Neuronal stem cell (in vitro differentiated cells): ENCODE measurements at places on chromosomes 4 and X.

DNA sequence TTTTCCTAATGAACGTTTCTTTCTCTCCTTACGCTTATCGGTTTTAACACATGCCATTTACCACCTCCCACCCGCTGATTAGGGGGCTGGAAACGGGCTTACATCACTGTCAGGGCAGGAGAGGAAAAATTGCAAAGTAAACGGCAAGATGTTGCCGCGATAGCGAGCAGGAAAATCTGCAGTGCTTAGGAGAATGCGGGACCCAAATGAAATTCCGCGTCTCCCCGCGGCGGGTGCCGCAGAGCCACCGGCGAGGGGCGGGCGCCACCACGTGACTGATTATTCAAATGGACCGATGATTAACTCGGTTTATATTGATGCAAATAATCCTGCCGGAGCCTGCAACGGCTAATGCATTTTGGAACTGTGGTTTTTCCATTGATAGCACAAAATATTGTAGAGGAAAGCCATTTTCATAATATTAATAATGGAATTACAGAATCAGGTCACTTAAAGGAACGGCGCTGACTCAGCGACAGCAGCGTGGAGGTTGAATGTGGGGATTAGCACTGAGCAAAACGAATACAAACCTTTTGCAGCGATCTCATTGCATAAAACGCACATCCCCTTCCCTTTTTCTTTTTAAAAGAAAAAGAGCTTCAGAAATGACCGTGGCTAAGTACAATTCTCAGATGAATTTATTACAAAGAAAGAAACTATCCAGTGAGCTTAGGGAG, 224.2 kb downstream of the STIM2 start:
- DNase-seq: peak; percentile 49

DNA sequence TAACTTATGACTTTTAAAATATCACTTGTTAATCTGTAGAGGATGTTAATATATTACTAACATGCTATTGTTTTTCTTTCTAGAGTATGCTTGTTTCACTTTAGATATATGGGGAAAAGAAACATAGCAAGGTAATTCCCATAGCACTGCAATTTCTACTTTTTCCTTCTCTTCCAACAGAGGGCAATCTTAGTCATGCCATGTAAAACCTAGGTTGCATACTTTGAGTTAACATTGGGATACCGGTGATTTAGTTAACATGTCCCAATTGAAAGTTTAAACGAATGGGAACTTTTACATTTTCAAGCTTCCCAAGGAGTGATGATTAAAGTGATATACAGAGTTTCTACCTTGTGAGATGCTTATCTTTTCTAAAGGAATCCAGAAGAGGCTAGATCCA, 89.4 kb upstream of the IL13RA1 start:
- DNase-seq: no peak

GRCh38 chr4:40454816-40455215, 119.7 kb downstream of the CHRNA9 start:
- no peak for DNase-seq

GRCh38 chrX:52363247-52363883, 5.5 kb upstream of the XAGE2 start:
- no peak for DNase-seq

DNA sequence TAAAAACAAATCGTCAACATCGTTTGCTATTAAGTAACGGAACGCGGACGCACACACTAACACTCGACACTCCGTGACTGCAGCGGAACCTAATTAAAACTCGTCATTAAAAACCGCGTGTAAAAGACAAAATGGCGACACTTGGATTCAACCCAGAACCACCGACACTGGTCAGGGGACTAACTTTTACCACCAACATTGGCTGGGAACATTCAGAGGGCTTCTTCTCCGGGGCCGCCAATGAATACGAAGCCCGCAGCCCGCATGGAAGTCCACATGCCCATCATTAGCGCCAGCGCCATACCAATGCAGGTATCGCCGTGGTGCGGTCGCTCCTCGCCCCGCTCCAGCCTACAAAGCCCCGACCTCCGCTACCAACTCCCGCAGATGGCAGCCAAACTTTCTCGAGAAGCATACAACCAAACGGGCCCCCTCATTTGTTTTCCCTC, 498 bp downstream of the RBMX start:
- DNase-seq: no peak

- no peak for DNase-seq
These were observed 281.2 kb downstream of the QDPR start for GRCh38 chr4:17230727-17231126.

GRCh38 chr4:30630431-30630830, 89.7 kb upstream of the PCDH7 start:
- no peak for DNase-seq

DNA sequence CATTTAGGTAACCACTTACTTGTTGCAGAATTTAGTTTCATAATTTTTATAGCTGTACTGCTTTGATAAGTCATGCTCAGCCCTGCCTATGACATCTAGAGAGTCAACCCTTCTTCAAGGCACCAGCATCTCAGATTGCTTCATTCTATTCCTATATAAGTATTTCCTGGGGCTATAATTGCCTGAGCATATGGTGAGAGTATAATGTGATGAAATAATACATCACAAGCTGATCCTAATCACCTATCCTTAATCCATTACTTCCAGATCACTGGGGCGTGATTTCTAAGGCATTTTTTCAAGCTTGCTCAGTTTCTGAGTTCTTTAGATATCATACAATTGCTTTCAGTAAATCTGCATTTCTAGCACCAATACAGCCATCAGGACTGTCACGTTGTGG, 200.0 kb upstream of the NPY2R start:
- no peak for DNase-seq

GRCh38 chrX:9775930-9776329, 10.3 kb upstream of the GPR143 start:
- no peak for DNase-seq
